ENCODE measurements at places on chromosomes 16 and 17.

GRCh38 chr16:53213542-53213941 lies 158.8 kb downstream of the CHD9 start:
- DNase-seq, result no peak

GRCh38 chr16:68126395-68126794 lies 41.2 kb downstream of the NFATC3 start:
- no peak for DNase-seq

GRCh38 chr16:30585022-30585399 lies 486 bp downstream of the ZNF785 start:
- no peak for DNase-seq

GRCh38 chr17:10620823-10621222 lies 36.3 kb downstream of the MYH3 start:
- no peak for DNase-seq

DNA sequence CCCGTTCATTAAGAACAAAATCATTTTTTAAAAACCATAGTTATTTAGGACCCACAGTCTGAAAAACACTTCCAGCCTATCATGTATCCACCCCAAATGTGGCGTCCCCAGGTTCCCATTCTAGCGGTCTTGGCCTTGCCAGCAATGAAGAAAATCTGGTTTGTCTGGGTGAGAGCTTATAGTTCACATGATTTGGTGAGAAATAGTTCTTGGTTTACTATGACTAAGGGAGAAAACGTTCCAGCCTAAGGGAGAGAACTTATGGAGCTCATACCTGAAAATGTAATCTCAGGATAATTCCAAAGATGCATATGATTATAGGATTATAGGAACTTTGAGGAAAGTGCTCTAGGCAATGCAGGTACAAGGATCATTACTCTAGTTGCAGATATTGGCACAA lies 4.8 kb downstream of the MARVELD3 start:
- no peak for DNase-seq

GRCh38 chr16:73298562-73298961 lies 250.6 kb upstream of the ZFHX3 start:
- no peak for DNase-seq

GRCh38 chr16:11047057-11047456 lies 102.7 kb downstream of the CLEC16A start:
- DNase-seq, result no peak

- DNase-seq, result no peak
Measured at GRCh38 chr16:29307598-29308507, 98.7 kb downstream of the NPIPB11 start.

DNA sequence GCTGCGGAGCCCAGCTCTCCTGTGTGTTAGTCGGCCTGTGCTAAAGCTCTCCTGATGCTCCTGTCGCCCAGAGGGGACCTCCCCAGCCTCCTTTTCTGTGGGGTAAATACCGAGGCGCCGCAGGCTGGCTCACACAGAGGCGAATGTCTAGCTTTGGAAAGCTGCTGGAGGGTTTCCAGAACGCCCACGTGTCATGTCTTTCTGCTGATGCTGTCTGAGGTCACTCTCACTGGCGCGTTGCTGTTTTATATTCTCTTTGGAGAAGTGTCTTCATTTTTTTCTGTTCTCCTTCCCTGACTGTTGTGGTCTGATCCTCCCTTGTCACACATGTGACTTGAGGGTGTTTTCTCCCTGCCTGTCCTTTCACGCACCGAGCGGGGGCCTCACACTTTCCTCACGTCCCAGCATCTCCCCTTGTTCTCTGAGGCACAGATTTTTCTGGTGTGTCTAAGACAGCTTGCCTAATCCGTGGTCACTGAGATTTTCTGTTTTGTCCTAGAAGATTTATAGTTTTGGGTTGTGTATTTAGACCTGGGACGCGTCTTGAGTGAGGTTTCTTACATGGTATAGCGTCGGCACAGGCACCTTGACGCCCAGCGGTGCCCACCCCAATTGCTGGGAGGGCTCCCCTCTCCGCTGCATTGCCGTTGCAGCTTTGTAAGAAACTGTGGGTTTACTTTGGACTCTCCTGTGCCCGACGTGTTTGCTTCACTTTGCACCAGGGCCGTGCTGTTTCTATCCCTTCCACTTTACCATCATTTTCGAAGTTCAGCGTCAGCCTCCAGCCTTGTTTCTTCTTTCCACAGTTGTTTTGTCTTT lies 92.1 kb upstream of the ZNF750 start:
- no peak for DNase-seq

DNA sequence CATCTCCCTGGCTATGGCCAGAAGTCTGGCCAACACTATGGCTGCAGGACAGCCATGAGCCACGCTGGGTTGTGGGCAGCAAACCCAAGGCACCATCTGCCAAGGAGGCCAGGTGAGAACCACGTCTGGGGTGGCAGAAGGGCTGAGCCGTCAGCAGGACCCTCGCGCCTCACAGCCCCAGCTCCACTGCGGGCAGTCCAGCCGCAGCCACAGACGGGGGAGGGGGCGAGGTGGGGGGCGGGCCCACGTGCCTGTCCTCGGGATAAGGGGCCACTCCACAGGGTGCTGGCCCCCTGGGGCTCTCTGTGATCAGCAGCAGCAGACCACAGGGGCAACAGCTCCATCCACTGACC lies 6.5 kb upstream of the BAIAP2 start:
- DNase-seq, result no peak

GRCh38 chr16:25151996-25152395 lies 40.5 kb downstream of the LCMT1 start:
- DNase-seq, result no peak

DNA sequence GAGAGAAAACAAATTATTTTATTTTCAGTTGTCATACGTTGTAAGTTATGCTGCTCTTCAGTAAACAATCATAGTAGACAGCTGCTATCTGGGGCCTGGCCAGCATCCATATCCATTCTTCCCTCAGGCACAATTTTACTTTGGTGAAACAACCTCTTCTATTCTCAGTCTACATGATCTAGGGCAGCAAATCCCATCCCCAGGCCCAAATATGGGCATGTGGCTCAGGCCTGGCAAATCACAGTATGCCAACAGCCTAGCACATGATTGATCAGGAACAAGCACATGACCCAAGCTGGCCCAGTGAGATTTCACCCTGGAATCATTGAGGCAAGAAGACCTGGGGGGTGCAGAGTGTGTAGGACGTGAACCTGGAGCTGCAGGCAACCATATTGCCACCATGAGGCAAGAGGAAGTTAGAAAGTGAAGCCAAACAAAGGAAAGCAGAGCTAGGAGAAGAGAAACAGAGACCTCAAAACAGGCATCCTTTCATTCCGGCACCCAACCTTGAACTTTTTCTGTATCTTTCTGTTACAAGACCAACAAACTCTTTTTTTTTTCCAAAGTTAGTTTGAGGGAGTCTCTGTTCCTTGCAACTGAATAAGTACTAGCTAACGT lies 10.3 kb upstream of the ABCC12 start:
- no peak for DNase-seq

DNA sequence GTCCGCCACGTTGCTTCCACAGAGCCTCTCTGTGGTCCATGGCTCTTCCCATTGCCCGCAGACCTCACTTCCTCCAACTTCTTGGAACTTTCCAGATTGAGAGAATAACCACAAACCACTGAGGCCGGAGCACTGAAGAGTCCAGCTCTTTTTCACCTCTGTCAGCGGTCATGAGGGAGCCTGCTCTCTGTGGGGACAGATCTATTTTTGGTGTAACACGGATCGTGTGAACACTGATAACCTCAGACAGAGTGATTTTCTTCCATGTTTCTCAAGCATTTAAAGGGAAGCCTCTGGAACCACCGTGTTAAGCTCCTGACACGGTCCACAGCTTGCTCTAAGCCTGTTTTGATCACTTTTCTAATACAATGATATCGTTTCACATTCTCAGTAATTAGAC lies 49.7 kb downstream of the NTN1 start:
- no peak for DNase-seq

- no peak for DNase-seq
Measured at GRCh38 chr16:50419116-50419515, 50.3 kb upstream of the BRD7 start.

DNA sequence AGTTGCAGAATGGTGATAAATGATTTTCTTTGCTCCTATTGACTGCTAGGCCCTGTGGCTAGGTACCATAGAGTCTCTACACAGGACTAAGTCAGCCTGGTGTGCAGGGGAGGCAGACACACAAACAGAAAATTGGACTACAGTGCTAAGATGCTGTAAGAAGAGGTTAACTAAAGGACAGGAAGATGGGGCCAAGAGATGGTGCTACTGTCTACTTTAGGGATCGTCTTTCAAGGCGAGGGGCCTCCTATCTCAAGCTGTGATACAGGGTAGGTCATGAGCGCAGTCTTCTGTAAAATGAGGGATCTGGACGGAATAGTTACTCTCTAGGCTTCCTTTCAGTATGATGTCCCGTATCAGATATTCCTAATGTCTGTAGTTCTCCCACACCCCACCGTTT lies 817 bp downstream of the NME1 start:
- DNase-seq, result no peak

DNA sequence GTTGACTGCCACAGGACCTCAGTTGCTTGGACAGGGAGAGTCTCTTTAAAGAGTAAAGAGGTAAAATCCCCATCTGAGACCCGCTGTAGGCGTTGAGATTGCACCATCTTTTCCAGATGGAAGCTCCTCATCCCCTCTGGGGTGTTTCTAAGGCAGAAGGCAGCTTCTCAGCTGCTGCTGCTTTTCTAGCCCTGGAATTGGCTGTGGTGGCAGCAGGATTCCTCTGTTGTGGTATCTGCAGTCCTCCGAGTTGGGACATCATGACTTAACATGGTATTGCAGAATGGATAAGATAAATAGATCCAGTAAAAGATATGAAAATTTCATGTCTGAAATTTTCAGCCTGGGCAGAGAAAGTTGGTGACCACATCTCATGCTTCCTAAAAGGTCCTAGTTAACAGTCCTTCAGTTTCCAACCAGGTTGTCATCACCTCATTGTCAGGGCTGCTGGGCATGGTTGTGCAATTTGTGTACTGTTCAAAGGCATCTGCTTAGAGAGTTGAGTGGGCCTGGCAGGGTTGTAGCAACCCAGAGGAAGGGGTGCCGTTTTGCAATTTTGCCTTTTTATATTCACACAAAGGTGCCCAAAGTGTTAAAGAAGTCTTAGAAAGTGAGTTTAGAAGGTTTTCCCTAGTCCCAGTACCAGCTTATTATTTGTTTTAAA lies 150.4 kb downstream of the SPECC1 start:
- no peak for DNase-seq

GRCh38 chr16:1471569-1472194 lies 3.1 kb downstream of the CLCN7 start:
- no peak for DNase-seq

GRCh38 chr16:54346041-54346440 lies 59.5 kb upstream of the IRX3 start:
- DNase-seq, result no peak

- no peak for DNase-seq
Measured at GRCh38 chr17:70775679-70776078, 606.3 kb downstream of the KCNJ2 start.

- no peak for DNase-seq
Measured at GRCh38 chr17:42249681-42250446, 26.3 kb downstream of the STAT5B start.

- DNase-seq, result no peak
Measured at GRCh38 chr17:63275971-63276745, 169.9 kb downstream of the CYB561 start.

DNA sequence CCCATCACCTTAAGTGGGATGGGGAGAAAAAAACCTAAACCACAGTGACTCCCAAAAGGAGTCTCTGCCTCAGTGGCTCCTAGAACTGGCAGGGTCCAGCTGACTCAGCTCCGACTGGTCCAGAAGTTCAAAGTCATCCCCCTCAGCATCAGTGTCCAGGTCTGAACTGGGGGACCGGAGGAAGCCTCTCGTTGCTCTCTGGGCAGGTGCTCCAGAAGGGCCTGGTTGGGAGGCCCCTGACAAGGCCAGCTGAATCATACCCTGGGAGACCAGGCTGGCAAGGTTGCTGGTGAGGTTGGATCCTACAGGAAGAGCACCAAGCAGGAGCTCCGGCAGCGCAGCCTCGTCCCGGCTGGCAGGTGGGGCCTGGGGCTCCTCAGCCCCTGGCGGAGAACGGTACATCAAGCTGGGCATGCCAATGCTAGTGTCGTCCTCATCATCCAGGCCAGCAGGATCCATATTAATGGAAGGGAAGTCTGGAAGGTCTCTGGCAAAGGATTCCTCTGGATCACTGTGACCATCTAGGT lies 4.3 kb upstream of the PSMC3IP start:
- no peak for DNase-seq
